Lung (tissue), 17 donors: ENCODE measurements at places on chromosomes 3 and 15. TPM values are rescaled to one million over a fixed set of nuclear protein-coding genes. Genes with fewer than 3 reads are reported as not detected.

DNA sequence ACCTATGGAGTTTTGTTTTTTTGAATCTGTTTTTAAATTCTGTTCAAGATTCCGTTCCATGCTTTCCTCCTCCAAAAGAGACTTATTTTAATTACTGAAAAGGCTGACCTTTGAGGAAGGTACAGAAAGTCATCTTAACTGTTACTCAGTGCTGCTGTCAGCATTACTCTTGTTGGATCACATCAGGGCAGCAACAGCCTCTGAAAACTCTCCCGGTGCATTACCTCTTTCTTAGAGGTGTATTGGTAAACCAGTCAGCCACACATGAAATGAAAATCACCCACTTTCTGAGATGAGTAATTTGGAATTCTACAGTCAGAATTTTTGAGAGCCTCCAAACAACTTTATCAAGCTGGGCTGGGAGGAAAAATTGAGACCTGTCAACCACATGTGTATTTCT is 88.5 kb upstream of the LIMD1 start:
- no peak for DNase-seq

DNA sequence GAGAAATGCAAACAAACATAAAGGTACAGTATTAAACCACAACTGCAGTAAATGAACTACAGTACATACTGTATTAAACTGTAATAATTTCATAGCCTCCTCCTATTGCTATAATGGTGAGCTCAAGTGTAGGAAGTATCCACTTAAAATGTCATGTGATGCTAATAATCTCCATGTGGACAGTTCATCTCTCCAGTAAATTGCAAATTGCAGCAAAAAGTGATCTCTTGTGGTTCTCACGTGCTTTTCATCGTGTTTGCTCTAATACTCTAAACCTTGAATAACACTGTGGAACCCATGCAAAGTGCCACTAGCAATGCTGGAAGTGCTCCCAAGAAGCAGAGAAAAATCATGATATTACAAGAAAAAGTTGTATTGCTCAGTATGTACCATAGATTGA is 9.2 kb upstream of the FNDC3B start:
- DNase-seq = no peak

Gene LRRC31
- polyA plus RNA-seq = 1.0 TPM

- DNase-seq = no peak
Measured at GRCh38 chr3:39184081-39184967, 8.1 kb downstream of the XIRP1 start.

Gene LMOD3
- polyA plus RNA-seq = 0.14 TPM

- DNase-seq = peak; percentile 7
Measured at GRCh38 chr15:99966815-99967214, 233.6 kb upstream of the LYSMD4 start.

GRCh38 chr3:64360280-64360679 is 135.0 kb upstream of the PRICKLE2 start:
- DNase-seq = no peak

DNA sequence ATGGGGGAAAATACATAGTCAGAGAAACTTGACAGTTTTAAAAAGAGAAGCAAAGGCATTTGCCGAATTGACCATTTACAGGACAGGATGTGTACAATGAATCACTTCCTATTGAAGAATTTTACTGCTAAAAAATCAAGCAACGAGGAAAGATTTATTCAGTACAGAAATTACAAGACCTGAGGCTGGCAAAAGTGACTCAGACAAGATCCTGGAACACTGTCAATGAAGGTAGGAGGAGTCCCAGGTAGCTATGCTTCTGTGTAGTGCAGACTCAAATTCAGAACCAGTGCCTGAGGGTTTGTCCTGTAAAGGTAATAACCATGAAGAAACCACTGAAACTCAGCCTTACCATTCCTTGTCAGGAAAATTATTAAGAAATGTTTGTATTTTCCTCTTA is 120.9 kb downstream of the ZMAT3 start:
- DNase-seq = no peak

Gene ARL8B
- 65.4 TPM for polyA plus RNA-seq
